ENCODE measurements at places on chromosomes 13 and 19.
A peak's percentile ranks its signal among the peaks of the same experiment; 100 is the strongest.

GRCh38 chr19:16340092-16340491 lies 15.5 kb downstream of the KLF2 start:
- DNase-seq, result no peak

DNA sequence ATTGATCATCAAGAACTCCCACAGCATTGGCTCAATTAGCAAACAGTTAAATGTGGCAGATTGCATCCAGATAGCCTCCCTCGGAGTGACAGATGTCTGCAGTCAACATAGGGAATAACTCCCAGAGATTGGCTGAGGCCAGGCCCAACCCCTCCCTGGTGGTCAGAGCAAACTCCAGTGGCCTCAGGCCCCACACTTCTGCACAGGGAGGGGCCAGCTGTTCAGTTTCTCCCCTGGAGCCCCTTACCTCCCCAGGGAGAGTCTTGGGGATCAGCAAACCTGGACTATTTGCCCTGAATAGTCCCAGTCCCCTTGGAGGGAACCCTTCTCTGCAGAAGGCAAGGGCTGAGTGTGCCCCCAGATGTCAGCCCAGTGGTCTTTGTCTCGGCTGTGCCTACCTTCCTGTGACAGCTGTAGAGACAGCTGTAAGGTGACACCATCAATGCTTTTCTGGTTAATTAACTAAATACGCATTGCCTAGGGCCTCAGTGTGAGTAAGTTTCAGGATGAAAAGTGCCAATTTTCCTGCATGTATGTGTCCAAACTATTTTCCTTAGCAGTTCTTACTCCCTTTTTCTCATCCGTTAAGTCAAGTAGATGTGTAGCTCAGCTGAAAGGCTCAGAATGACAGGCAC lies 102.7 kb upstream of the UQCRFS1 start:
- DNase-seq, result no peak

- peak; percentile 71 for DNase-seq
These were observed 4.4 kb upstream of the TMEM272 start for GRCh38 chr13:51849145-51850101.

DNA sequence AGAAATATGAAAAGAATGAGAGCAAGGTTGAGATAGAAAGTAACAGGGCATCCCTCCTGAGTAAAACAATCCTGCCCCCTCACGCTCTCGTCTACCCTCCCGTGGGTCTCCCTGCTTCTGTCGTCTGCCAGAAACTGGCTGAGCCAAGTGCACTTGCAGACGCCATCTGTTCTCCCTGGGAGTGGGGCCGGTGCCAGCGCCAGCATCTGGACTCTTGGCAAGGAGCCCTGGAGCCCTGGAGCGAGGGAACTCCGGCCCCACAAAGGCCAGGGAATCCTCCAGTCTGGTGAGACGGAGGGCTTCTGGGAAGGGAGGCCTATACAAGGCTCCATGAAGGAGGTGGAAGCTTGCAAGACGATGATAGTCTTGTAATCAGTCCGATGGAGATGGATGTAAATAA lies 2.3 kb upstream of the TMEM91 start:
- DNase-seq, result no peak

- DNase-seq, result no peak
These were observed 20.5 kb downstream of the MICU2 start for GRCh38 chr13:21583478-21583877.

DNA sequence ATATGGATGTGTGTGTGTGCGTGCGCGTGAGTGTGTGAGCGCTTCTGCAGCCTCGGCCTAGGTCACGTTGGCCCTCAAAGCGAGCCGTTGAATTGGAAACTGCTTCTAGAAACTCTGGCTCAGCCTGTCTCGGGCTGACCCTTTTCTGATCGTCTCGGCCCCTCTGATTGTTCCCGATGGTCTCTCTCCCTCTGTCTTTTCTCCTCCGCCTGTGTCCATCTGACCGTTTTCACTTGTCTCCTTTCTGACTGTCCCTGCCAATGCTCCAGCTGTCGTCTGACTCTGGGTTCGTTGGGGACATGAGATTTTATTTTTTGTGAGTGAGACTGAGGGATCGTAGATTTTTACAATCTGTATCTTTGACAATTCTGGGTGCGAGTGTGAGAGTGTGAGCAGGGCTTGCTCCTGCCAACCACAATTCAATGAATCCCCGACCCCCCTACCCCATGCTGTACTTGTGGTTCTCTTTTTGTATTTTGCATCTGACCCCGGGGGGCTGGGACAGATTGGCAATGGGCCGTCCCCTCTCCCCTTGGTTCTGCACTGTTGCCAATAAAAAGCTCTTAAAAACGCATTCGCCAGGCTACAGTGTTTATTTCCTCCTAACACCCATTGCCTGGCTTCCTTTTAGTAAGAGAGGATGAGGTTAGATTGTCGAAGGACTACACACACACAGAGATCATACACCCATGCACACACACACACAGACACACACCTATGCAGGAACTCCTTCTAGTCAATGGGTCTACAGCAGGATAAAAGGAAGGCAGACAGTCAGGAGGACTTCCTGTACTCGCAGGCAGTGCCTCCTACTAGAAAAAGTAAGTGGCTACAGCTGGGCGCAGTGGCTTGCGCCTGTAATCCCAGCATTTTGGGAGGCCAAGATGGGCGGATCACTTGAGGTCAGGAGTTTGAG lies 7.1 kb downstream of the FOSB start:
- DNase-seq, result peak; percentile 81

- DNase-seq, result no peak
These were observed 1.7 kb upstream of the ANKRD10 start for GRCh38 chr13:110916301-110917142.

GRCh38 chr13:24279327-24280110 lies 29.9 kb upstream of the C1QTNF9 start:
- DNase-seq, result no peak

DNA sequence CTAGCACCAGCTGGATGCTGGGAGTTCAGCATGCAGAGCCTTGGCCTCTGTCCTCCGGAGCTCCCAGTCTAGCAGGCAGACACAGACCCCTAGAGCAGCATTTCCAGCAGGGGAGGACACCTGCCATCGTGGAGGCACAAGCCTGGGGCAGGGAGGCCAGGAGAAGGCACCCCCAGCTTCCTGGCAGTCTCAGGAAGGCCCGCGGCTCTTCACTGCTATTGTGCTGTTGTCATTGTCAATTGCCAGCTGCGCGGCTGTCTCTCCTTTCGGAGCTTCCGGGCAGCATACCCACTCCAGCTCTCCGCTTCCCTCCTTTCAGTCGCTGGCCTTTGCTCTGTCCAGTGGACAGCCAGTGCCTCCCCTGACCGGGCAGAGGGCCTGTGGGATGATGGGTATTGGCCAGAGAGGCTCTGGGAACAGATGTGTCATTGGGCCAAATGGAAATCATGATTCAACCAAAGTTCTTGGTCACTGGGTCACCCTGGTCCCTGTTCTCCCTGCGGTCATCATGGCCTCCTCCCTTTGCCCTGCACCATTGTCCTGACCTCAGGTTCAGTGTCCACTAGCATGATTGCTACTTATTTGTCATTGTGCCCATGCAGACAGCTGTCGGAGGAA lies 93.0 kb downstream of the SLC7A1 start:
- no peak for DNase-seq

DNA sequence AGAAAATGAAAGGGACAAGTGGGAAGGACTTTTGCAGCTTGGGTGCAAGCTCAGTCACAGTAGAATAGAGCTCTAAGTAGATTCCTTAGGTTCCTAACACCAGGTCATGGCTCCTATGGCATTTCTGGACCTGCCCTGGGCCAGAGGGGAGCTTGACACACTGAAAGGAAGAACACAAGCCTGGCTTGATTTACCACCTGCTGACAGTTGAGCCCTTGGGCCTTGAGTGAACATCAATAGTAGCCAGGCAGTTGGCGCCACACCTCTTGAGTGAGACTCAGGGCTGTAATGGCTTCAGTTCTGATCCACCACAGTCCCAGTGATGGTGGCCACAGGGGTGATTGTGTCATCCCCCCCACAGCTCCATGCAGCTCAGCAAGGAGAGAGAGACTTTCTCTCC lies 221.9 kb upstream of the PCDH17 start:
- no peak for DNase-seq

- no peak for DNase-seq
These were observed 23.0 kb downstream of the PDCD5 start for GRCh38 chr19:32603961-32604360.

DNA sequence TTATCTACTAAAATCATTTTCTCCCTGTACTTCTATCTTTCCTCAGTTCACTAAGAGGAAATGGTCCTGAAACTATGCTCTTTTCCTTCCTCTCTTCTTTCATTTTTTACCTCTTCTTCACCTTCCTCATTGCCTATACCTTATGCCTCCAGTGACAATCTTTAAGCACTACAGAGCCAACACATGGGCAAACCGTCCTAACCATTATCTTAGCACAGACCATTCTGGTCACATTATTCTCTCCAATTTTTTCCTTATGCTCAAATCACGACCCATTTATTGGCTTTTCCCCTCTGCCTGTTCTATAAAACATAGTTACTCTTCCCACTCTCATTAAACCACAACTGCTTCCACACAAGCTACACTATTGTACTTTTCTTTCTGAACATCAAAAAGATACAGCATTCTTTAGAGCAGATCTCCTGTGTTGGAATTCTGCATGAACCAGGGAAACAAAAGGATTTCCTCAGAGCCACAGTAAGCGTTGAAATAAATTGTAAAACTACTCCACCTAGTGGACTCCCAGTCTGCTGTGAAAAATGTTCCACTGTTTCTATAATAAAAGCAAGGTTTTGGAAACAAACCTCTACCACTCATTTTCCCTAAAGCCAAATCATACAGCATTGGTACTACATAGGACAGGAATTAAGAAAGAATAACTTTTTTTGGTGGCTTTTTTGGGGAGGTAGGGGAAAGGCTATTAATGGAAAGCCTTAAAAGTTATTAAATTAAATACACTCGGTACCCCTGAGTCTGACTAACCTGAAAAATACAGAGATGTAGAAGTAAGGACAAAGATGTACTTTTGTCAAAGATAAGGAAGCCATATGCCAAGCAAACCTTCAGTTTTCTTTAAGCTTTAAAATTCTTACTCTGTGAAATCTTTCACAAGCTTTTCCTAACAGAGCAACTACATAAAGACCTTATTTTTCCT lies 19.5 kb downstream of the NUFIP1 start:
- no peak for DNase-seq

GRCh38 chr19:43316591-43317319 lies 36.7 kb upstream of the CD177 start:
- DNase-seq, result no peak

- no peak for DNase-seq
These were observed 1.1 kb upstream of the C19orf85 start for GRCh38 chr19:55465460-55466240.

DNA sequence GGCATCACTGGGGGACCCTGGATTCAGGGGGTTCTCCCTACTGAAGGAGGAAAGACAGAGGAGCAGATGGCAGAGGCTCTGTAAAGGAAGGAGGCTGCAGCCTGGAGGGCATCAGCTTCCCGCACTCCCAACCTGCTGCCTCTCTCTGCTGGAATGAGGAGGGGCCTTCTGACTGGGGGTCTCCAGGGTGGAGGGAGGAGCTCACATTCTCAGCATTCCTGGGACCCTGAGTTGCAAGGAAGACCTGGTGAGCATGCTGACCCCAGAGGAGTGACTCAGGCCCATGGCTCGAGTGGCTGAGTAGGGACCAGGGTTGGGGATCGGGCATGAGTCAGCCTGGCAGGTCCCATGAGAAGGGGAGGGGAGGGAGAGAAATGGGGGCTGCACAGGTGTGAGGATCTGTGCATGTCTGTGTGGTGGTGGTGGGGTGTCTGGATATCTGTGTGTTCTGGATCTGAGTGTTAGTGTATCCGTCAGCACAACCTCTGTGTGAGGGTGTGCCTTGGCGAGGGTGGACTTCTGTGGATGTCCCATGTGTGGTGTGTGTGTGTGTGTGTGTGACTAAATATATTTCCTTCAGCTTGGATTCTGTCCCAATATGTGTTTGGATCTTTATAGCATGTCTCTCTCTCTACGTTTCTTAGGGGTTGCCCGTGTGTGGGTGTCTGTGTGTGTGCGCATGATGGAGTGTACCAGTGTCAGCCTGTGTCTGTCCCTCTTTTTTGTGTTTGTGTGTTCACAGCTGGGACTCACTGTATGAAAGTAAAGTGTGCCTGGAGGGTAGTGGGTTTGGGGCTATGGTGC lies 4.6 kb downstream of the AXL start:
- DNase-seq, result no peak

DNA sequence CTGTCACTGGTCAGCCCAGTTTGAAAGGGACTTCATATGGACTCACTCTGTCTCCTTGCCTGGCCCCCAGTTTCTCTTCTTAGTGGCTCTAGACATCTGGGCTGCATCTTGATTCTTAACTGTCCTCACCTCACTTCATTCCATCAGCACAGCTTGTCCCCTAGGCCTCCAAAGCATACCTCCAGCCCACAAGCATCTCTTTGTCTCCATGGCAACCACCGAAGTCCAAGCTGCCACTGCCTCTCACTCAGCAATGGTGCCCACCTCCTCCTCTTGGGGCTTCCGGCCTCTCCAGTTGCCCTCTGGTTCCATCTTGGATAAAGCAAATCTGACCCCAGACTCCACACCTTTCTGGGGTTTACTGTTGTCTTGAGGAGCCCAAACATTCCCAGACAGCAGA lies 9.9 kb upstream of the KLHL26 start:
- no peak for DNase-seq

DNA sequence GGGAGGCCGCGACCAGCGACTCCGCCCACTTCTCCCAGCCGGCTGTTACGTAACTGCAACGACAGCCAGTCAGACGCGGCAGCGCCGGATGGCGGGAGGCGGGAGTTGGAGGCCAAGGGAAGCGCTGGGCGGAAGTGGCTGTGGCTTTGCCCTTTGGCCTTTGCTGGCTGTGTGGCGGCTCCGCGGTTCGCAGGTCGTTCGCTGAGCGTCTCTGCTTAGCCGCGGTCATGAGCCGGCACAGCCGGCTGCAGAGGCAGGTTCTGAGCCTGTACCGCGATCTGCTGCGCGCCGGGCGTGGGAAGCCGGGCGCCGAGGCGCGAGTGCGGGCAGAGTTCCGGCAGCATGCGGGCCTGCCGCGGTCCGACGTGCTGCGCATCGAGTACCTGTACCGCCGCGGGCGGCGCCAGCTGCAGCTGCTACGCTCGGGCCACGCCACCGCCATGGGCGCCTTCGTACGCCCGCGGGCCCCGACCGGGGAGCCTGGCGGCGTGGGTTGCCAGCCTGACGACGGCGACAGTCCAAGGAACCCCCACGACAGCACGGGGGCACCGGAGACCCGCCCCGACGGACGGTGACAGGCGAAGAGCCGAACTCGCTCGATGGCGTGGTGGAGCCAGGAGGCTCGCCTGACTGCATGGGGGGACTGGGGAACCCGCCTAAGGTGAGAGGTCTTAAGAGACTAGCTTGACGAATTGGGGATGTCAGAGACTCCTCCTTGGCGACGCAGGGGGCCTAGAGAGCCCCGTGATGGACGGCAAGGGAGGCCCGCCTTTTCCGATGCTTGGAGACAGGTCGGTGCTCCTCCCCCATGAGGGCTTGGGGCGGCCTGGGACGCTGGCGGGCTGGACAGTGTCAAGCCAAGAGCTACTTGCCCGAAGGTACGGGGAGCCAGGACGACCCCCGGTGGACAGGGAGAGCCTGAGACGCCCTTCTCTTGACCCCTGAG lies at the start of gene SDHAF1:
Gene SDHAF1 (plus strand): TSS at position 141 of the 946 bp plus-strand sequence. CDS start 87 bp downstream, at position 228.
- peak; percentile 98 for DNase-seq

GRCh38 chr13:37918116-37918714 lies 48.6 kb upstream of the TRPC4 start:
- no peak for DNase-seq

- DNase-seq, result no peak
These were observed 1124.2 kb downstream of the SLITRK1 start for GRCh38 chr13:82758044-82758443.

All from activated effector memory CD4-positive, alpha-beta T cell treated with anti-CD3 and anti-CD28 coated beads, Interleukin-2, amount 50 U/mL, for 16 hours (primary cell).